ENCODE measurements at places on chromosomes 1 and 21. TPM values are rescaled to one million over a fixed set of nuclear protein-coding genes. Genes with fewer than 3 reads are reported as not detected.

FAM78B gene
- total RNA-seq, result 1.2 TPM

LYPD8 gene
- not detected for total RNA-seq

GRCh38 chr1:147722124-147722523, 38.3 kb downstream of the GJA5 start:
- no peak for DNase-seq

LMX1A gene
- 0.32 TPM for total RNA-seq

DNA sequence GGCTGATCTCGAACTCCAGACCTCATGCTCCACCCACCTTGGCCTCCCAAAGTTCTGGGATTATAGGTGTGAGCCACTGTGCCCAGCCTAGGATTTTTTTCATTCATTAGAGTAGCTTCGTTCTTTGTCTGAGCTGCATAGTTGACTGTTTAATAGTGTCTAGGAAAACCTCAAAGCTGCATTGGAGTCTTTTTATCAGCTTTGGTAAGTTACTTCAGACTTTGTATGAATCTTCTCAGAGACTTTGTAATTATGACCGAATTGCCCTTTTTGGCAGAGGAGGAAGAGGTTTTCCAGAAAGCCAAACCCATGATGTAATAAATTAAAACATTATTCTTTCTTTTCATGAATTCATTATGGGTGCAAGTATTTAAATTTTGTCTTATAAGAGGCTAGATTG, 5.1 kb downstream of the DNAJB4 start:
- no peak for DNase-seq
